ENCODE measurements at places on chromosomes 6 and 20.

GRCh38 chr6:27957516-27957915 is 475 bp downstream of the OR2B6 start:
- no peak for DNase-seq

GRCh38 chr6:112311950-112312547 is 35.1 kb upstream of the RFPL4B start:
- DNase-seq: peak; percentile 76

DNA sequence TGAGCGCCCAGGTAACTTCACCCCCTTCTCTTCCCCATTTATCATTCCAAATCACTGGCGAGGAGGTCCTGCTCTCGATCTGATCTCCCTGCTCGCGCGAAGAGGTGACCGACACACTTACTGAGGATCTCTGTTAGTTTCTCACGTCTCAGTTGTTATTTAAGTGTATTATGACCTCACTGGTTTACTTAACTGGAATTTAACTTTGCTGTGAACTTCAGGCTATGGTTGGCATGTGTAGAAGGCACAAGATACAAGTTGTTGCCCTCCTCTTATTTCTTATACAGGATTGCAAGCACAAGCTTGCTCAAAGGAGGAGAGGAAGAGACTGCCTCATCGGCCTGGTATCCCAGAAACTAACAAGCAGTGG is 1.2 kb downstream of the RNF217 start:
- DNase-seq: peak; percentile 66

- DNase-seq: no peak
These were observed 32.4 kb upstream of the ENPP4 start for GRCh38 chr6:46097366-46097765.

DNA sequence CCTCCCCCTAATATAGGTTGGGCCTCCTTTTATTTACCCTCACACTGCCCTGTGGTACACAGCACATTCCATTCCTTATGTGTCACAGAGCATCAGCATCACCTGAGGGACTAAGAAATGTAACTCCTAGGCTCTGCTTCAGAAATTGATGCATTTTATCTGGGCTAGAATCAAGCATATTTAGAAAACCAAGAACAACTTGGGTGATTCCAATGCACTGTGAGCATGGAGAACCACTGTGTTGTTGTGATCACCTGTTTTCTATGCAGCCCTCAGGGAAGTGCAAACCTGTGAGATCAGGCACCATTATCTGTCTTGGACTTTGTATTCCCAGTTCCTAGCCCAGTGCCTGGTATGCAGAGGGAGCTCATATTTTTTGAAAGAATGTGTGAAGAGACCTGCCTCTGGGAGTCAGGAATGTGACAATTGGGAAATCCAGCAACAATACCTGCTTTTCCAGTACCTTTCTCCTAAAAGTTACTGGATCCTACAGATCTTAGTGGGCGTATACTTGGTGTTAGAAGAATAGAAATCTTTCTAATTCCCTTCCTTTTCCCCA is 7.0 kb downstream of the KAT14 start:
- no peak for DNase-seq

DNA sequence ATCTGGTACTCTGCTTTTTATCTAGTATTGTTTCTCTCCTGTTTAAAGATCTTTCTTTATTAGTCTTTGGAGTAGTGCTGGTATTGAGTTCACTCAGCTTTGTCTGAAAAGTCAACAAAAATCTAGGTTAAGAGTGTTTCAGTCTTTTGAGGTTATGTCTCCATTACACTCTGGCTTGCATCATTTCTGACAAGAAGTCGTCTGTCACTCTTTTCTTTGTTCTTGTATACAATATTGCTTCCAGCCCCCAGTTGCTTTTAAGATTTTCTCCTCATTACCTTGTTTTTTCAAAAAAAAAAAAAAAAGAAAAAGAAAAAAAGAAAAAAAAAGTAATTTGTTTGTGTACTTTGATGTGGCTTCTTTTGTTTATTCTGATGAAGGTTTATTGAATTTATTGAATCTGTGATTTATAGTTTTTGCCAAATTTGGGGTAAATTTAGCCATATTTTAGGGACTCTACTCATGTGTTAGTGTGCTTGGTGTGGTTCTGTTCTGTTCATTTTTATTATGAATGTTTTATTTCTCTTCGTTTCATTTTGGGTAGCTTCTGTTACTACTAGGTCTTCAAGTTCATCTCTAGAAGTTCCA is 408.9 kb downstream of the CDKAL1 start:
- DNase-seq: no peak

DNA sequence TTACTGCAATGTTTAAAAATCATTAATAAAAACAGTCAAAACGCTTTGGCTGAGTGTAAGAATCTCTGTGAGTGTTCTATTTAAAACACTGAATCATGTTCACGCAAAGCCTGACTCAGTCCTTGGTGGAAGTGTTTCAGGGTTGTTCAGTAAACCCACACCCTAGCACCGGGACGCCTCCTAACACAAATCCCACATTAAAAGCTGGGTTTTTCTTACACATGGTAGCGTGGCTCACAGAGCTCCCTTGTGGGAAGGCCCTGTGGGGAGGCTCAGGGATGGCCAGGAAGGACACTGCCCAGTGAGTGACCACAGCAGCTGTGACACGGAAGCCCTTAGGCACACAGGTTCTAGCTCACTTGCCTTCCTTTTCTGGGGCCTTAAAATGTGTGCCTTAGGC is 80.2 kb downstream of the GMPR start:
- DNase-seq: peak; percentile 67

- no peak for DNase-seq
These were observed 19.1 kb downstream of the TRAF3IP2 start for GRCh38 chr6:111586554-111586953.

DNA sequence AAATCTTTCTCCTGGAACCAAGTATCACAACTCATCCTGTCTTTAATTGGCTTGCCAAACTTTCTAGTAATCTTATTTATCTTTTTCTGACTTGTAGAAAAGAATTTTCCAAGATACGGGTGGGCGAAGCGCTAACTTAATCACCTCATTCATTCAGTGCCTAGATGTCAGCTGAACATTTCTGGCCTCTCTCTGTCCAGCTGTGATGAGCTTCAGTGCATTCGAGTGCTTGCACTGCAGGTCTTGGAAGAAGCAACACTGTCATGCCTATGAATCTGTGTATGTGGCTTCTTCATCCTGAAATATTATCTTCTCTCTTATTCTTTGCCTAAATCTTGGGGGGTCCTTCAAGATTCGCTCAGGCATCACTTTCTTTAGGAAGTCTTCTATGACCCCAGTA is 16.3 kb upstream of the ENPP1 start:
- DNase-seq: no peak

GRCh38 chr6:142820338-142821051 is 124.5 kb downstream of the HIVEP2 start:
- DNase-seq: no peak

- no peak for DNase-seq
These were observed 9.9 kb downstream of the SYCP2 start for GRCh38 chr20:59923514-59923913.

DNA sequence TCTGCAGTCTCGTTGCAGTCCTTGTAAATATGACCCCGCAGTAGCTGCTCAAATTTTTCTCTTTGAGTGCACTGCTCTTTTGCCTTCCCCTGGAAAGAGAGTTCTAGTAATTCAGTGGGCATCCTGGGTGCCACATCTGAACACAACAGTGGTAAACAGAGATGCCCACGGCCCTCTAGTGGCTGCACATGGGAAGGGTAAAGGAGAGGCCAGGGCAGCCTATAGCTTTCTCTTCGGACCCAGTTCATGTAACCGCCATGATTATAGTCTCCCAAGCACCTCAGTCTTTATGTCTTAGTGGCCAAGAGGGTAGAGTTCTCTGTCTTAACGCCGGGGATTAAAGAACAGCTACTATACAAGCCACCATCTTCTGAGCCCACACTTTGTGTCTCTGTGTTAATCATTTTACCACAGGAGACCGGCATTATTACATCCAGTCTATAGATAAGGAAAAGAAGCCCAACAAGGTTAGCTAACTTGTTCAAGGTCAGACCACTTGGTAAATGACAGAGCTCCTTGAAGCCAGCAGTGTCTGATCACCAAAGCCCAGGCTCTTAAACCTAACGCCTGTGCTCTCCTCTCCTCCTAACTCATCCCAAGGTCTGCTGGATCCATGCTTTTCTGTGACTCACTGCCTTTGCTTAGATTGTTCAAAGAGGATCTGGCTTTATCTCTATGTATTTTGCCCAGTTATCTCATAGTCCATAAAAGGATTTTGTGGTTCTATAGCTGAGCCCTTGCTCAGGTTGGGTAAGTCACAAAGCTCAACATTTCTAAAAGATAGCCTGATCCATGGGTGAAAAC is 81.8 kb downstream of the ISM1 start:
- DNase-seq: peak; percentile 70

GRCh38 chr20:50187403-50188051 is 3.1 kb upstream of the CEBPB start:
- peak; percentile 55 for DNase-seq

DNA sequence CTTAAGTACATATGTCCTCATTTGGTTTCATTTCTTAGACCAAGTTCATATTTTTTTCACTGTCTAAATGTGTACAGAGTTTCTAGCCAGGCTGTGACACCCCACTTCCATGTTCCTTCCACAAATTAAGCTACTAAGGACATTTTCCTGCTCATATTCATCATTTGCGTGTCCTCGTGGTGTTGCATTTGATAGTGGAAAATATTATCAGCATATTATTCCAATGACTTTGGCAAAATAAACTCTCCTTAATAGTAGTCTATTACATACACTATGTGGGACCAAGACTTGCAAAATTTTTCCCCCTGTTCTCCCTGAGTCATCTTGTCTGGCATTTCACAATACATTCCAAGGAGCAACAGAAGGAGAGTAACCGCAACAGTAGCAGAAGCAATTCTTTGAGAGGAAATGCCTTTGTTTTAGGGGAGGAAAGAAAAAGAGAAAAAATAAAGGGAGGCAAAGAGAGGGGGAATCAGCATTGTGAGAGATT is 599.2 kb downstream of the COL12A1 start:
- peak; percentile 95 for DNase-seq

DNA sequence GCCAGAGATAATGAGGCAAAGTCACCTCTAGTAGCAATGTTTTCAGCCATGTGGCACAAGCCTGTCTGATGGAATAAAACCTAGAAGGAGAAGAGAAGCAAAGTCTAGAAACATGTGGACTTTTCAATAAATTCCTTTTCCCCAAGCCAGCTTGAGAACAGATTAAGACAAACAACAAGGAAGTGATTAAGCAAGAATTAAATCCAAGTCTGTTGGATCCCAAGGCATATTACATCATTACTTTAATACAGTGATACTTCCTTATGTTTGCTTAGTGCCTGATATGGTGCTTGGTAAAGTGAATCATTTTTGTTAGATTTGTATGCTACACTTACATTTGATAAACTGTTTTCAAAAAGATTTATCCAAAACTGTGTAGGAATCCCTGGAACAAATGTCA is 260.3 kb upstream of the FAM83B start:
- peak; percentile 54 for DNase-seq

GRCh38 chr6:143766185-143766553 is 77.0 kb upstream of the LTV1 start:
- no peak for DNase-seq

- DNase-seq: peak; percentile 79
These were observed 698 bp downstream of the FAM210B start for GRCh38 chr20:56359212-56360132.

DNA sequence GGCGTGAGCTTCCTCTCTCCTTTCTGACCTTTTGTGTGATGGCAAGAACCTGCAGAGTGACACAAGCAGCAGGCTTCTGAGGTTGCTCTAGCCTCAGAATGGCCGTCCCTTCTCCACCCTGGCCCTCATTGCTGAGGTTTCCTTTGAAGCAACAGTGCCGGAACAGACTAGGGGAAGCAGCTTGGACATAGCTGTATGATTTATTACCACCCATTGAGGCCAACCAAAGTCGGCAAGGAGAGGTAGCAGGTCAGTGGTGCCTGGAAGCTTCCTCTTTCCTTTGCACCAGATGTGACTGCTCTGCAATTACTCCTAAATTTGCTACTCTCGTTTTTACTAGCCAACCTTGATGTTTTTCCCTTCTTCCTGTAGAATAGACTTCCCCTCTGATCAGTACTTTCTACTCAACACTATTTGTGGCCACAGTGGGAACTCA is 31.4 kb downstream of the PTPN1 start:
- no peak for DNase-seq

DNA sequence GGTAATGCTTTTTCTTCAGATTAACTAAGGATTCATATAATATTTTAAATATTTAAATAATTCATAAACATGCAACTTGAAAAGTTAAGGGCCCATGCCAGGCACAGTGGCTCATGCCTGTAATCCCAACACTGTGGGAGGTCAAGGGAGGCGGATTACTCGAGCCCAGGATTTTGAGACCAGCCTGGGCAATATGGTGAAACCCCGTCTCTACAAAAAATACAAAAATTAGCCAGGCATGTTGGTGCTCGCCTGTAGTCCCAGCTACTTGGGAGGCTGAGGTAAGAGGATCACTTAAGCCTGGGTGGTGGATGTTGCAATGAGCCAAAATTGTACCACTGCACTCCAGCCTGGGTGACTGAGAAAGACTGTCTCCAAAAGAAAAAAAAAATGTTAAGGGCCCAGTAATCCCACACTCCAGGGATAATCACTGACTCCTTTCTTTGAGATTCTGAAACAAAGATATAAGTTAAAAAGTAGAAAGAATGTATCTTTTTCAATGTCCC is 7.9 kb upstream of the RIN2 start:
- peak; percentile 27 for DNase-seq

GRCh38 chr6:138030872-138031271 is 76.3 kb downstream of the PERP start:
- DNase-seq: no peak

DNA sequence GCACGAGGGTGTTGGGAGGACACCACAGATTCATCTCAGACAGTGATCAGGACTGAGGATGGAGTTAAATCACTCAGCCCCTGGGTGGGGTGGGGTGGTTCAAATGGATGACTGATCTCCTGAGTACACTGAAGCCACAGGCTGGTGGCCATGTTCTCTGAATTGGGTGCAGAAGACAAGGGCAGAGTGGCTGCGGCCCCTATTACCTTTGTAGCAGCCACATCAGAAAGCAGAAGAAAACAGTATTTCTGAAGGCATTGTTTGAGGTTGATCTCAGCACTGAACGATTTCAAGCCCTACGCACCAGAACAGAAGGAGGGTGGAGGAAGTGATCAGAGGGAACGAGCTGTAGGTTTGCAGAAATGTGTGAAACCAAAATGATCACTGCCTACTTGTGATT is 71.6 kb downstream of the SH3BGRL2 start:
- DNase-seq: no peak

- DNase-seq: peak; percentile 13
These were observed 1.1 kb downstream of the HSF2 start for GRCh38 chr6:122400462-122401089.

- peak; percentile 31 for DNase-seq
These were observed 19.4 kb downstream of the PTPRK start for GRCh38 chr6:128500749-128501600.

- peak; percentile 83 for DNase-seq
These were observed 16.9 kb upstream of the STK35 start for GRCh38 chr20:2084703-2085102.
